Stimulated activated CD8-positive, alpha-beta memory T cell treated with anti-CD3 and anti-CD28 coated beads, Interleukin-7, amount 100 ng/mL, for 48 hours (primary cell): ENCODE measurements at places on chromosomes 5 and 9.

DNA sequence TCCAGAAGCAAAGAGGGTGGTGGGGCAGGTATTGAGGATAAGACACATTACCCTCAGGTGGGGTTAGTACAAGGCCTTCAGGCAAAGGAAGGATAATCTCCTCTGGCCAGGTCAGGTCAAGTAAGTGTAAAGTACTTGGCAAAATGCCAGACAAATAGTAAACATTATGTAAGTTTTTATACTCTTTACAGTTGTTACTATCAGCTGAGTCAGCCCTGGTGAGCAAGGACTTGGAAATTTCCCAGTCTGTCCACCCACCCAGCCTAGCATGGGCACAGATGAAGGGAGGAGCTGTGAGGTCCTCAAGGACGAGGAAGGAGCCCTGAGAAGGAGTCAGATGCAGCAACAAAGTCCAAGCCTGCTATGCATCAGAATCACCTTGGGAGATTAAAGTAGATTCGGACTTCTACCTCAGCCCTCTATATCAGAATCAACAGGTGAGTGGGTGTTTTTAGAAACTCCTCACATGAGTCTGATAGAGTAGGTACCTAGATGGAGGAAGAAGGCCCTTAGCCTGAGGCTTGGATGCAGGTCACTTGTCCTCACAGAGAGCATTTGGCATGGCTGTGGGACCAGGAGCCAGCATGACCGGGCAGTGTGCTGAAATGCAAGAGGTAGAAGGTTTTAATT is 50.2 kb upstream of the BARX1 start:
- no peak for DNase-seq

- no peak for DNase-seq
These were observed 25.4 kb downstream of the CTNND2 start for GRCh38 chr5:11878814-11879213.

DNA sequence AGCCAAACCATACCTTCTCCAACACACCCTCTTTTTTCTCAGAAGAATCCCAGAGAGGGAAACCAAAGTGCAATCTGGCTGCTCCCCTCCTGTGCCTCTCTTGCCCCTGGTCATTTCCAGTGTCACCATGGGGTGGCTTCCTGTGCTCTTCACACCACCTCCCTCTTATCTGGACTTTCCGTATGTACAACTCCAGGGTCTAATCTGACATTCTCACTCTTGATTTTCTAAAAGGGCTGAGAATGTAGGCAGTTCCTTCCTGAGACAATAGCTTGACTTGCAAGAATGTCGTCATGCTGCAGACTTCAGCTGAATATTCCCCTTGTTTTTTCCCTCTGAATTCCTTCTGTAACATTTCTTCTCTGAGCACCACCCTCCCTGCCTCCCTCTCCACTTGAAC is 110.2 kb downstream of the FBXL7 start:
- no peak for DNase-seq

GRCh38 chr9:111991179-111991578 is 94.6 kb downstream of the UGCG start:
- DNase-seq: no peak

DNA sequence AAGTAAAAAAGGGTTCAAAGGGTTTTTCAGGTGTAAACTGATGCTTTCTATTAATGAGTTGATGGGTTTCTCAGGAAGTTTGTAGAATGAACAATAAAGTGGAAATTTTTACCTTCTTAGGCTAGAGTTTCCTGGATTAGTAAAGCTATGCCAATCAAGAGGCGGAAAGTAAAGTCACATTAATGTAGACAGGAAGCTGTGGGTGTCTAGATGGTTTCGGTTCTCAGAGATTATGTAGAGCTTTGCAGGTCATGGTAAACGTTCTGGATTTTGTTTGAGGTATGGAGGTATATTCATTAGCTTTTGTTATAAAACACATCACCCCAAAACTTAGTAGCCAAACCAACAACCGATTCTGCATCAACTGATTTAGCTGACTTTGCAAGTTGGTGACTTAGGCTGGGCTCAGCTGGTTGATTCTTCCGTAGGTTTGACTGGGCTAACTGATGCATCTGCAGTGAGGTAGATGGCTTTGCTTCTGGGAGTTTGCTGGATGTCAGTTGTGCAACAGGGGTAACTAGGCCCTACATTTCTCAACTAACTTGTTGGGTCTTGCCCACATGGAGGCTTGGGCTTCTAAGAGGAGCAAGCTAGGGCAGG is 273.8 kb downstream of the MSX2 start:
- DNase-seq: no peak

DNA sequence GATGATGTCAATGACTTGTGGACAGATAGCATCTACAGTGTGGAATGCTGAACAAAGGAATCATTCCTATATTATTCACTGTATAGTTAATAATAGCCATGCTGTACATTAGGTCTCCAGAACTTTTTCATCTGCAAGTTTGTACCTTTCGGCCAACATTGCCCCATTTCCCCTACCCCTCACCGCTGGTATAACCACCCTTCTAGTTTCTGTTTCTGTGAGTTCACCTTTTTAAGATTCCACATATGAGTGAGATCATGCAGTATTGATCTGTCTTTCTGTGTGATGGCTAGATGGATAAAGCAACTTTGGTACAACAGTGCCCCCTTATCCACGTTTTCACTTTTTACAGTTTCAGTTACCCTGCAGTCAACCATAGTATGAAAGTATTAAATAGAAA is 18.8 kb upstream of the ALDH1B1 start:
- DNase-seq: no peak

- DNase-seq: no peak
These were observed 1.0 kb downstream of the CYSTM1 start for GRCh38 chr5:140176031-140176387.

DNA sequence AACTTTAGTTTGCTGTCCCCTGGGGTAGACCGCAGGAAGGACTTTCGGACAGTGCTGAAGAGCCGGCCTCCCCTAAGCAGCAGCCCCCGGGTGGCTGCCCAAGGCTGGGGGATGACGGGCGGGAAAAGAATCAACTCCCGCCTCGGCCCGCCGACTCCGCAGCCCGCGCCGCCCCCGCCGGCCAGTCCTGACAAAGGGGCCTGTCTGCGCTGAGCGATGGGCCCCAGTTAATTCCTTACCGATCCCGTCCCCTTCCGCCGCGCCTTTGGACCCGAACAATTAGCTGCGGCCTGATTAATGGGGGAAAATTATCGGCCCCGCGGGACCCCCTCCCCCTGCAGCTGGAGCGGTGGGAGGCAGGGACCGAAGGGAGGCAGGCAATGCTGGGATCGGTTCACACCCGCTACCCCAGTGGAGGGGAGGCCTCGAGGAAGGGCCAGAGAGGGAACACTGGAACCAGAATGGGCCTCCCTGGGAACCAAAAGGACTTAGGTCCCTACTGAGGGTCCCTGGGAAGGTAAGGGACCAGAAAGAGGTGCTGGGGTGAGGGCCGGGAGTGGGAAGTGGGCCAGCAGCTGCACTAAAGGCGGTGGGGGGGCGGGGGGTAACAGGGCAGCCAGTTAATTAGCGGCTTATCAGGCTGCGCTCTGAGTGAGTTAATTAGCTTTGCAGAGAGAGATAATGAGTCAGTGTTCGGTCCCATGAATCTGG is 4.2 kb downstream of the ARID3C start:
- DNase-seq: no peak

GRCh38 chr9:106934442-106935238 is 71.7 kb downstream of the ZNF462 start:
- no peak for DNase-seq

DNA sequence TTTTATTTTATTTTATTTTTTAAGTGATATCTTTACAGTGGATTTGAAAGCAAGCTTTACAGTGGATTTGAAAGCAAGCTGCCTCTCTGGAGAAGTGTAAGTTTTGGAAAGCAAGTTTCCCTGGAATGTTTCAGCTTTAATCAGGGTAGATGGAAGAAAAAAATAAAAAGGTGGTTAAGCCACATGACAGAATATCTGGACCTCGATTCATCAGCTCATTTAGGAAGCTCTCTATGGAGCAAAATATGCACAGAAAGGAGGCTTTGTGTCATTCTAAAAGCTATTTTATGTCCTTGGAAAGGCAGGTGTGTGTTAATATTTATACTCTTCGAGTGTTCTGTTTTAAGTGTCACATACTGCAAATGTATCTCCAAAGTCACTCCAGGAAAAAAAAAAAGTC is 409.2 kb upstream of the KLF4 start:
- no peak for DNase-seq

DNA sequence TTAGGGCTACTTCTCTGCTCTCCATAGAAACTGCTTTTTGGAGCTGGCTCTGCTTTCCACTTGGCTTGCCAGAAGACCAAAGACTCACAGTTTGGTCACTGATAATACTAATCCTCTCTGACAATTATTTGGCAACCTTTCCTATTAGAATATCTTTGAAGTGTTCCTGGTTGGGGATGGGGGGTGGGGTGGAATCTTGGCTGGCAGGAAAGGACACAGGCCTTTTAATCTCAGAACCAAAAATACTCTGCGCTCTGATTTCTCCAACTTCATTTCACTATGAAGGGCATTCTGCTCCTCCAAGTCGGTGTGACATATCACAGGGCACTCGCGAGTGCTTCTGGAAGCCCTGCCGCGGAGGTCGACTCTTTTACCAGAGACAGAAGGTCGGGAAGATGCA is 1329.0 kb upstream of the WWC1 start:
- no peak for DNase-seq

DNA sequence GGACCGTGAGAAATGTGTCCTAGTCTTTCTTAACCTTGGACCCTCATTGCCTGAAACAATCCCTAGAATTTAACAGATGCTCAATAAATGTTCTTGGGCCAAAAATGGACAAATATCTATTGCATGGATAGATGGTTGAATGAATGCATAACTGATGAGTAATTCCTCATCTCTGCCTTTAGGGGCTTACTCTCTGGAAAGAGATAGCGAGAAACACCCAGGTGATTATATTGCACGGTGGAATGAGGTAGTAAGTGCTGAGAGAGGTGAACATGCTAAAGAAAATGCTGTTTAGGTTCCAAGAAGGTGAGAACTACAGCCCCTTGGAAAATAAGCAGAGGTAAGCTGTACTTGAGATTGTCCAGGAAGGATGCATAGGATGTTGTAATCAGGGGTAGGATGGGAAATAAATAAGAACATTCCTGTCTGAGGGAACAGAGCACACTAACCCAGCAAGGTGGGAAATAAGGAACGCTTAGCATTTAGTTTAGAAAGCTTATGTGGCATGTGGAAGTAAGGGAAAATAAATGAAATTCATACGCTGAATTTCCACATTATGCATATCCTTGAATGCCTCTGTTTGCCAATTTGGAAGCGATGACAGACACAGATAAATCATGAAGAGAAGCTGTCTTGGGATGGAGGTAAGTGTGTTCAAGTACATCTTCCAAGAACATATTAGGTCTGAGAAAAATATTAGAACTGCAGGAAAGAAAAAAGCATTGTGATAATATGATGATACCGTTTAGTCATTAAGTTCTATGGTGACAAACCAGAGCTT is 426.6 kb downstream of the ARHGEF28 start:
- DNase-seq: no peak

GRCh38 chr5:83450183-83450966 is 21.2 kb upstream of the VCAN start:
- no peak for DNase-seq

- DNase-seq: no peak
These were observed 353.4 kb downstream of the TLE1 start for GRCh38 chr9:81335879-81336421.

GRCh38 chr9:14633148-14633547 is 60.1 kb downstream of the ZDHHC21 start:
- no peak for DNase-seq

DNA sequence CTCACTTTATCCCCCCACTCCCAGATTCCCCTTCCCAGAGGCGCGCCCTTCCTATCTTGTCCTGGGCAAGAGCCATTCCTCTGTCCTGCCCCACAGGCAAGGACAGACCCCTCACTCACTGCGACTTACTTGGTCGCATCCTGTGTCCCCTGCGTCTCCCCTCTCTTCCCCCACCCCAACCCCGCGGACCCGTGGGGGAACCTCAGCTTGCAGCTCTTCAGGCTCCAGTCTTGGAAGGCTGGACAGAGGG is 542 bp downstream of the GGTA1 start:
- no peak for DNase-seq

DNA sequence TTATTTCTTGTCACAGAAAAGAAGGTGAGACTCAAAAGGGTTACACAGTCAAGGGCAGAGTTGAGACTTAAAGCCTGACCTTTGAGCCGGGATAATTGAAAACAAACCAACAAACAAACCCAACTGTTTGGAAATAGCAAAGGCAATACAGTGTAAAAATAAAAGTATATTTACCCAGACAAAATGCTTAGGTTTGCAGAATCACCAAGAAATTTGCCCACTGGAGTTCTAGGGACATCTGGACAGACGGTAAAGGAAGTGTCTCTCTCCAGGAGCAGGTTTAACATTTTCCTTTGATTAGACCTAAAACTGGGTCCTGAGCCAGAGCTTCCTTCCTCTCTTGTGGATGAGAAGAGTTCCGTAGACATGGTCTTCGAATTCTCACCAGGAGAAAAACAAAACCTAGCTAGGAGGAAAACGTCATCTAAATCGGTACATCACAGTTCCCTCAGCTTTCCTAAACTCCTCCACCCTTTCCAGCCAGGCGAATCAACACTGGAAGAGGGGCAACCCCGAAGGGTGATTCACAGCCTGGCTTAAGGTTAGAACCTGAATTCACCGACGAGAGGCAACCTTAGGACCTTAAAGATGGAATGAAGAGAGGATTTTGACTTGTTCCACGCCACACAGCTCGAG is 673 bp downstream of the CDC25C start:
- no peak for DNase-seq

DNA sequence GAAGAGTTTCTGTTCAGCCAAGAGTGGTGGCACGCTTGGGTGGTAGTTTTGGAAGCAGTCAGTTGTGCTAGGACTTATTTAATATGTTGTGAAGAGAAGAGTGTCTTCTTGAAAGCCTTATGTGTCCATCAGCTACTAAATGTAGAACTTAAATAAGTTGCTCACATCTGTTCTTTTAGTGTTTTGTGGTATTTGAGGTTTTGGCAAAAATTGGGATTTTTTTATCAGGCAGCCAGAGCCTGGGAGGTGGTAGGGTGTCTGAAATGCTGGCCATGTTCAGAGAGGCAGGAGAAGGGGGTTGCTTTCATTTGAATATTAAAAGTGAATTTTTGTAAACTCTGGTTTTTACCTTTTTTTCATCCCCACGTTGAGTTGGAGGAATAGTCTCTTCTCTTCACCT is 24.2 kb upstream of the ZBTB34 start:
- DNase-seq: no peak

GRCh38 chr9:2013743-2014475 is 1.2 kb upstream of the SMARCA2 start:
- no peak for DNase-seq

DNA sequence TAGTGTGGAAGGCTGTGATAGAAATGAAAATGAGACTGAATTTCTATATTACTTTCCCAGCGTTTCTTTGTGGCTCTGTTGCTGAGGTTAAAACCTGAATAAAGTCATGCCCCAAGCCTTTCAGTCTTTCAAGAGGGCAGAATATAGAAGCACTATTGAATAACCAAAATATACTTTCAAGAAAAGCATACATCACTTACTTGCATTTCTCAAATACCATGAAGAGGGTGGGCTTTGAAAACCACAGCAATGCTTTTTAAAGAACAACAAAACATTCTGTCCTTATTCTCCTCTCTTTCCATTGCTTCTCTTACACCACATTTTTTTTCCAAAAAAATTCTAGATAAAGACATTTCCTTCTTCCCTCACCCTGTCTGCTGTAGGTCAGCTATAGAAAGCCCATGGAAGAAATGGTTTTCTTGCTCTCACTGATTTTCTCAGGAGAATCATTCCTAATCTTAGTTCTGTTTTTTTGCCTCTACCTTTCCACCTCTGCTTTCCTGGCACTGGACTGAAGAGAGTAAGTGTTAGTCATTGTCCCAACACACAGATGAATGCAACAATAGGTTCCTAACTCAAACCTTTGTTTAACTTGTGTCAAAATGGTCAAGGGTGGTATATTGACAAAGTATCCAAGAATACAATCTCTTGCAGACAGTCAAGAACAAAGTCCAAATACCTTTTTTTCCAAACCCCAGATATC is 51.6 kb downstream of the NUDT12 start:
- no peak for DNase-seq
